ENCODE measurements at places on chromosomes 5 and 9.

- DNase-seq: no peak
Measured at GRCh38 chr9:98866435-98867102, 59.1 kb downstream of the GALNT12 start.

GRCh38 chr5:143208365-143208641 is 195.2 kb downstream of the NR3C1 start:
- no peak for DNase-seq

DNA sequence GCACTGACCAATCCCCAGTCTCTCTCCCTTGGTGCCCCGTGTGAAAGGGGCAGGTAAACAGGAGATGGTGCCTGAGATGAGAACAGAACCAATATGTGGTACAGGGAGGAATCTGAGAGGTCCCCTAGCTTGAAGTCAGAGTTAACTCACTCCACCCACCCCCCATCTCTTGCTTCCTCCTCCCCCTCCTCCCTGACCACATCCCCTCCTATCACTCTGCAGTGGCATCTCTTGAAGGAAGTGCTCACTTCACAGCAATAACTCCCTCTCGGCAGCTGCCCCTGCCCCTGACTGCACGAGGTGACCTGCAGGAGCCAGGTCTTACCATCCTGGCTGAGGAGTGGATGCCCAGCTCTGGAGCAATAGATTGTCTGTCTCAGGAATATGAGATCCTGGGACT is 224.0 kb downstream of the GAS1 start:
- no peak for DNase-seq

- no peak for DNase-seq
Measured at GRCh38 chr5:50702615-50703366, 36.4 kb downstream of the PARP8 start.

- no peak for DNase-seq
Measured at GRCh38 chr5:27026801-27027200, 11.6 kb downstream of the CDH9 start.

DNA sequence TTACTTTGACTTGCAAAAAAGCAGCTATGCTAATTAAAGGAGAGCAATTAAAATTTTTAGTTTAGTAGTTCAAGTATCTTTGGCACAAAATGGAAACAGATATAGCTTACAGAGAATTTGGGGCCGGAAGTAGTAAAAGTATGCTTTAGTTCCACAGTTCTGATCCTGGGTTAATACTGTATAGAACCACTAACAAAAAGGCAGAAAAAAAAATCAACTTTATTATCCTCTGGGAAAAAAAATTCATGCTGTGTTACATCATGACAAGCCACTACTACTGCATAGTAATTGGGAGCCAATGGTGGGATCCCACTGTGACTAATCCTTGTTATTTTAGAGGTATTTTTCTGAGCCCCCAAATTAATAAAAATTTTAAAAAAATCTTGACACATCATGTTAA is 246.8 kb upstream of the PRDM9 start:
- no peak for DNase-seq

GRCh38 chr9:23492126-23493002 is 333.7 kb downstream of the ELAVL2 start:
- DNase-seq: no peak

DNA sequence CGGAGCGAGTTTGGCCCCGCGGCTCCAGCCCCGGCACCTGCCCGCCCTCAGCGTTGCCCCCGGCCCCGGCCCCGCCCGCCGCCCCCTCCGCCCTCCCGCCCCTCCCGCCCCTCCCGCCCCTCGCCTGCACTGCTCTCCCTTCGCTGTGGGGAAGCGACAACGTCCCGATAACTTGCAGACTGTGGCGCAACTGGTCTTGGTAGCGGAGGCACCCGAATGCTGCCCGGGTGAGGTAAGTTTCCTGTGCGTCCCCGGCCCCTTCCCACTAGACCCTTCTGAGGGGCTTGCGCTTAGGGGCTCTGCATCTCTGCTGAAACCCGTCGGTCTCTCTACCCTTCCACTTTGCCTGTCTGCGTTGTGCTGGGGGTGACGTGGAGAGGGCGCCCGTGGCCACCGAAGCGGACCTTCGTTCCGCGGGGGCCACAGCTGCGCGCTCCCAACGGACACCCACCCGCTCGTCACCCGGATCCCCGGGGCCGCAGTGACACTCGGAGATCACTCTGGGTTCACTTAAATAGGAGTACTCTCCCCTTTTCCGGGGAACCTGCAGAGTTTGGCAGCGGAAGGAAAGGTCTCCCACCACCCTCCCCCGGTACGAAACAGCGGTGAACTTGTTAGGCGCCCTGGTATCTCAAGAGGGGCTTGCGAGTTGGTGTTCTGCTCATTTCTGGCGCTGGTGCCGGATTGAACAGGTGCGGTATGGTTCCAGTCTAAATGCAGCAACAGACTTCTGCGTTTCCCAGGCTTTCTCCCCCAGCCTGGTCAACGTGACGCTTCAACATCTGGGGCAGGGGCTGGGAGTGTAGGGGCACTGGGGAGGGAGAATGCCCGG is 707 bp downstream of the PIP5K1B start:
- no peak for DNase-seq

DNA sequence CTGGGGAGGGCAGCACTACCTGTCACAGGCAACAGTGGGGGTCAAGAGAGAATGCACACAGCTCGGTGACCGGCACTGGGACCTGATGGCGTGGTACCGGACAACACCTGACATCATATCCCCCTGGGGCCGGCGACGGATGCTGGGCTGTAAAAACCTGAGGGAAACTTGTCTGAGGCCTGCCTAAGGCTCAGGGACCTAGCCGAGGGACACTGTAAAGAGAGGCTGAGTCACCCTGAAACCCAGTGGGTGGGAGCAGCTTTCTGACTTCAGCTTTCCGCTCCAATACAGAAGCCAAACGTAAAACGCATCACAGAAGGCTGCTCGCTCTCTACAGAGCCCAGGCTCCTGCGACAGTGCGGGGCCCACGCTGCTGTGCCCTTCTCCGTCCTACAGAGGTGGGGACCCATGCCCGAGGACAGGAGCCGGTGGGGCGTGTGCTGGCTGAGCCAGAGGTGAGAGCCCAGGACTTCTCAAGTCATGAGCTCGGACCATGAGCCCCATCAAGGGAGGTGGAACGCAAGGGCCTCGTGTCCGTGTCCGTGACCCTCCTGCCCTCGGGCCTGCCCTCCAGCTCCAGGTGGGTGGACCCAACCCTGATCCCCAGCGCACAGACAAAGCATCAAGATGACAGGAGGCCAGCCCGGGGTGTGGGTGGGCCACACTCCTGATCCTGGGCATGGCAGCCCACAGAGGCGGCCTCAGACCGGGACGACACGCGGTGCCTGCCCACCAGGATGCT is 5.3 kb downstream of the RALGDS start:
- peak; percentile 80 for DNase-seq

DNA sequence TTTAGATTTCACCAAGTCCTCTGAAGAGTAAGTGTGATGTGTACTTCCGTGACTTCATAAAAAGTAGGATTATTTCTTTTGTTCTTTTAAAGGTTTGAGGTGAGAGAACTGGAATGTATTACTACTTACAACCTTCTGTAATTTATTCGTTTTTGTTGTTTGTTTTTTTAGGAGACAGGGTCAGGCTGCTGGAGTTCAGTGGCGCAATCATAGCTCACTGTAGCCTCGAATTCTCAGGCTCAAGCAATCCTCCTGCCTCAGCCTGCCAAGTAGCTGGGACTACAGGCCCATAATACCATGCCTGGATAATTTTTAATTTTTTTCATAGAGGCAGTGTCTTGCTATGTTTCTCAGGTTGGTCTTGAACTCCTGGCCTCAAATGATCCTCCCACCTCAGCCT is 68.3 kb upstream of the RETREG1 start:
- DNase-seq: no peak

- DNase-seq: no peak
Measured at GRCh38 chr5:172437445-172438318, 16.6 kb downstream of the SH3PXD2B start.

DNA sequence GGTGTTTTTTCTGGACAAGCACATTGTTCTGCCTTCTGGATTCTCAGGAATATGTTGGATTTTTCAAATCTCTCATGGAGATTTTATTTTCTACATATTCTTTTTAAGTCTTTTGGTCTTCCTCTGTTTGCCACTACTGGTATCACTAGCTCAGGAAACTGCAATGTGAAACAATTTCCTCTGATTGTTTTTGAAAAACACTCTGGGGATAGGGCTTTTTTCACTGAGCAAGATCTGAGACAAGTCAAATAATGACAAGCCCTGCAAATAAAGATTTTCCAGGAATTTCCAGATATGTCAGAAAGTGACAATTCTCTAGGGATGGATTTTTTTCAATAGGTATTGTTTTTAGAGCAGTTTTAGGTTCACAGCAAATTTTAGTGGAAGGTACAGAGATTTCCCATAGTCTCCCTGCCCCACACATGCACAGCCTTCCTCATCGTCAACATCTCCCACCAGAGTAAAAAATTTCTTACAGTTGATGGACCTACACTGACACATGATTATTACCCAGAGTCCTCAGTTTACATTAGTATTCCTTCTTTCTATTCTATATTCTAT is 86.9 kb upstream of the TMEM161B start:
- DNase-seq: no peak

GRCh38 chr5:164809821-164810220 is 1304.4 kb downstream of the MAT2B start:
- no peak for DNase-seq

- DNase-seq: no peak
Measured at GRCh38 chr9:133752739-133753446, 14.7 kb upstream of the SARDH start.

GRCh38 chr9:73347720-73348119 is 196.1 kb downstream of the ANXA1 start:
- no peak for DNase-seq

GRCh38 chr5:107341376-107342084 is 329.2 kb downstream of the EFNA5 start:
- DNase-seq: no peak

GRCh38 chr9:27373851-27374250 is 76.9 kb upstream of the EQTN start:
- no peak for DNase-seq

- no peak for DNase-seq
Measured at GRCh38 chr5:112865128-112865527, 4.0 kb downstream of the SRP19 start.

GRCh38 chr5:44697025-44697424 is 111.7 kb upstream of the MRPS30 start:
- DNase-seq: no peak

- no peak for DNase-seq
Measured at GRCh38 chr5:167580608-167581007, 710.8 kb upstream of the WWC1 start.

- no peak for DNase-seq
Measured at GRCh38 chr5:14165375-14166106, 22.4 kb downstream of the TRIO start.

DNA sequence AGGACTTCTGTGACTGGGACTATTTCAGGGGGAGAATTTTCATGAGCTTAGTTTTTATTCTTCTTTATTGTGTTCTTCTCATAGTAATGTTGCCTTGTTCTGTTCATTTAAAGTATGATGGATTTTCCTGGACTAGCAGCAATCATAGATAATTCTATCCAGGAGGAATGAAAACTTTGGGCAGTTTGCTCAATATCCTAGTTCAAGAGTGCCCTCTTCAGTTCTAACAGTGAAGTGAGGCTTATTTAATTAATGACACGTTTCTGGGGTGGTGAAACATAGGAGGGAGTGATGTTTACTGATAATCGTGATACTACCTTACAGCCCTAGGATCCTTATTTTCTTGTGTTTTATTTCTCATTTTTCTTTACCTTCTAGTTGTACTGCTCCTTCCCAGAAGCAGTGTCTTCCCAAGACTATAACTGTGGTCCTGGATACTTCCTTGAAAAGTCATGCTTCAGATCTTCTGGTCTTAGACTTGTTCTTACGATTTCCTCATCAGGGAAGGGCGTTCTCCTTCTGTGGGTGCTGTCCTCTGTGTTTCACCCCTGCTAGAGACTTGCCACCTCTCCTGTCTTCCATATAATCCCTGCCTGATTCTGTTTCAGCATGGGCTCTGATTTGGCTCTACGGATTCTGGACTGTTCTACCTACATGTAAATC is 57.4 kb downstream of the CFAP95 start:
- DNase-seq: no peak

- DNase-seq: no peak
Measured at GRCh38 chr5:32383586-32383985, 61.0 kb downstream of the ZFR start.

DNA sequence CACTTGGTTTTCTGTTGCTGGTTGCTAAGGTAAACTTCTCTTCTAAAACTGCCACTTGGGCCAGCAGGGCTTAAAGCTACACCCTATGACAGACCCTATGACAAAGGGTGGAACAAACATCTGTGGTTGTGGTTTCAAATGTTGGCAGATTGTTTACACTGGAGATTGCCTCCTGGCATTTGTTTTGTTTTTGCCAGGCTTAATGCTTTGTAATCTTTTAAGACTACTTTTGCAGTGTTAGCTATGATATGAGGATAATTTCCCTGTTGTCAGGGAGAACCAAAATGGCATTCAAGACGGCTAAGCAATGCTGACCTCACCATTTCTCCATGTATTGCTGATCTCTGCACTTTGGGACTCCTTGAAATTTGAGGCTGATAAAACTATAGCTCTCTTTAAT is 50.3 kb downstream of the MAMDC2 start:
- no peak for DNase-seq

DNA sequence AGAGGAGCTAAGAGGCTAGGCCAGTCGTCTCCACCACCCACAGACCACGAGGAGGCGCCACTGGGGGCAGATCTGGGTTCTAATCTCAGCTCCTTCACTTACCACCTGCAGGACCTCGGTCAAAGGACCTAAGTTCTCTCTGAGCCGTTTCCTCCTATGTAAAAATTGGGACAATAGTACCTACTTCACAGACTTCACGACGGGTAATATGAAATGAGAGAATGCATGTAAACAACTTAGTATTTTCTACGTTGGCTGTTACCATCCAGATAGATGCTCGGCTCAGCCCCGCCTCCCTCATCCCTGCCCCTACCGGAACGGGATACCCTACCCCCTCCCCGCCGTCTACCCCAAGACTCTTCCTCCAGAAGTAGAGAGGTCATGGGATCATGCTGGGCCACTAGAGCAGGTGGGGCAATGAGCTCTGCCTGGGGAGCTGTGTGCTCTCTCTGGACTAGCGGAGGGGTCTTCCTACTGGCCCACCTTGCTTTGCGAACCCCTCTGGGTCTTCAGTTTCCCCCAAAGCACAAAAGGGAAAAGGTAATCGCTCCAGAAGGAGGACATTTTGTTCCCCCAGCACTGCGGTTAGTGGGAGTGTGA is 541 bp downstream of the GNPDA1 start:
- DNase-seq: no peak

- no peak for DNase-seq
Measured at GRCh38 chr9:80146466-80146865, 574.7 kb downstream of the TLE4 start.

DNA sequence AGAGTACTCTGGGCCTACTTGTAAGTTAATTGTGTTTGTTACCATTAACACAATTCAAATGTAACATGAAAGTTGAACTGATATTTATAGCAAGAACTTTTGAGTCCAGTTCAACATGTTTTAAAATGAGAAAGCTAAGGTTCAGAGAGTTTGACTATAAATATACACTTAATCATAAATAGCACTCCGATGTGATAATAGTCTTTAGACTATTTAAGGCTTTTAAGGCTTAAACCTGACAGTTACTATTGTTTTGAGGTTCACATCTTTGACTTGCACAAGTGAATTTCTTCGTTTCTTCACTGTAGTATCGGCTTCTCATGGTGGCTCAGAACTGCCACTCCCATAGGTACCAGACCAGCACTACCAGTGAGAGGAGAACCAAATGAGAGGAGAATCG is 42.4 kb downstream of the ZNF608 start:
- no peak for DNase-seq

Data from T-helper 2 cell treated with Interferon-gamma antibody and Interleukin-4, amounts not matched to agents 5 μg/mL and 100 μg/mL, for 36 hours (primary cell).